ENCODE measurements at places on chromosomes 12 and 14. TPM values are rescaled to one million over a fixed set of nuclear protein-coding genes. Genes with fewer than 3 reads are reported as not detected.

- no peak for DNase-seq
- H3K36me3 ChIP-seq = no peaks in the 10 kb centered on the region
- no peaks in the 10 kb centered on the region for H3K4me1 ChIP-seq
- H3K4me3 ChIP-seq = no peak overlapping the region
- no peak overlapping the region for H3K27ac ChIP-seq
- no peaks in the 10 kb centered on the region for H3K27me3 ChIP-seq
These were observed 217.9 kb downstream of the AEBP2 start for GRCh38 chr12:19657118-19657731.

DNA sequence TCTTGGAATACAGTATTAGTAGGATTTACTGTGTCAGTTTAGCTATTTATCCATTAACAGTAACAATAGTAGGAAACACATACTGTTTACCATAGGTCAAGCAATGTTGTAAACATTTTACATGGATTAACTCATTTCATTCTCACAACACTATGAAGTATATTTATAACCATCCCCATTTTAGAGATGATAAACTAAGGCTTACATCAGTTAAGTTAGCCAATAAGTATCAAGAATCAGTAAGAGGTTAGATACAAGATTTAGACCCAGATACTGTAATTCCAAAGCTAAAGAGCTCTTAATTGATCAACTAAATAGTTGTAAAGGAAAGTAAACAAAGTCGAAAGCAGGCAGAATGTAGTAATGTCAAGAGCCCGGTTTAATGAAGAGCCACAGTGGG is 1.1 kb downstream of the SYNJ2BP start:
- H3K4me1 ChIP-seq = no peaks in the 10 kb centered on the region
- no peak overlapping the region for H3K27ac ChIP-seq
- peak; percentile 5 for DNase-seq
- peak overlapping the region; percentile 91 for H3K4me3 ChIP-seq

DNA sequence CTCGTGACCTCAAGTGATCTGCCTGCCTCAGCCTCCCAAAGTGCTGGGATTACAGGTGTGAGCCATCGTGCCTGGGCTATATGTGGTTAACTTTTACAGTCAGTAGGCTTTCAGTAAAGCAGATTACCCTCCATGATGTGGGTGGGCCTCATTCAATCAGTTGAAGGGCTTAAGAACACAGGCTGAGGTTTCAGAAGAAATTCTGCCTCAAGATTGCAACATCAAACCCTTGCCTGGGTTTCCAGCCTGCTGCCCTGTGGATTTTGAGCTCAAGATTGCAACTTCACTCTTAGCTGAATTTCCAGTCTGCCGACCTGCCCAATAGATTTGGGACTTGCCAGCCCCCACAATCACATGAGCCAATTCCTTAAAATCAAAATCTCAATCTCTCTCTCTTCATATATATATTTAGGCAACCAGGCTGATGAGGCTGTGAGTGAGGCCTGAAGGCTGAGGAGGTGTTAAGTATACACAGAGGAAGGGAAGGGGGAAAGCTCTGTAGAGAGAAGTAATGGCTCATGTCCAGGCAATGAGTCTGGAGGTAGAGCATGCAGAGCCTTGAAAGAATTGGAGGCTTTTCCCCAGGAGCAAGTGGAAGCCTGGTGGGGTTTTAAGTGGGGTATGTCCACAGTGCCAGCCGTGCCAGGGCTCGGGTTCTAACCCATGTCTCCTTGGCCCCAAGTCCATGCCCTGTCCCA is 33.3 kb upstream of the ACTN1 start:
- H3K4me1 ChIP-seq = no peaks in the 10 kb centered on the region
- no peak overlapping the region for H3K4me3 ChIP-seq
- H3K36me3 ChIP-seq = peaks cover 2% of the 10 kb centered on the region
- DNase-seq = no peak
- H3K27me3 ChIP-seq = no peaks in the 10 kb centered on the region
- H3K27ac ChIP-seq = no peak overlapping the region

GRCh38 chr14:51512316-51512715 is 139.4 kb upstream of the FRMD6 start:
- no peak overlapping the region for H3K27ac ChIP-seq
- H3K4me1 ChIP-seq = no peaks in the 10 kb centered on the region
- H3K27me3 ChIP-seq = no peaks in the 10 kb centered on the region
- no peaks in the 10 kb centered on the region for H3K36me3 ChIP-seq

DNA sequence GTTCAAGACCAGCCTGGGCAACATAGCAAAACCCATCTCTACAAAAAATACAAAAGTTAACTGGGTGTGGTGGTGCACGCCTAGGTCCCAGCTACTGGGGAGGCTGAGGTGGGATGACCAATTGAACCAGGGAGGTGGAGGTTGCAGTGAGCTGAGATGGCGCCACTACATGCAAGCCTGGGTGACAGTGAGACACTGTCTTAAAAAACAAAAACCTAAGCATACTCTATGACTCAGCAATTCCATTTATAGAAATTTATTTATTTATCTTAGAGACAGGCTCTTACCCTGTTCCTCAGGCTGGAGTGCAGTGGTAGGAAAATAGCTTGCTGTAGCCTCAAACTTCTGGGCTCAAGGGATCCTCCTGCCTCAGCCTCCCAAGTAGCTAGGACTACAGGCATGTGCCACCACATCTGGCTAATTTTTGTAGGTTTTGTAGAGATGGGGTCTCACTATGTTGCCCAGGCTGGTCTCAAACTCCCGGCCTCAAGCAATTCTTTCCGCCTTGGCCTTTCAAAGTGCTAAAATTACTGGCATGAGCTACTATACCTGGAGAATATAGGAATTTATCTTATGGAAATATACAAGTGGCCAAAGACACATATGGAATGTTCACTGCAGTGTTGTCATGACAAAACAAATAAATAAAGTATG is 43.3 kb downstream of the NCKAP5L start:
- no peaks in the 10 kb centered on the region for H3K4me1 ChIP-seq
- H3K27me3 ChIP-seq = no peaks in the 10 kb centered on the region
- no peaks in the 10 kb centered on the region for H3K36me3 ChIP-seq
- no peak overlapping the region for H3K27ac ChIP-seq
- H3K4me3 ChIP-seq = no peak overlapping the region

DNA sequence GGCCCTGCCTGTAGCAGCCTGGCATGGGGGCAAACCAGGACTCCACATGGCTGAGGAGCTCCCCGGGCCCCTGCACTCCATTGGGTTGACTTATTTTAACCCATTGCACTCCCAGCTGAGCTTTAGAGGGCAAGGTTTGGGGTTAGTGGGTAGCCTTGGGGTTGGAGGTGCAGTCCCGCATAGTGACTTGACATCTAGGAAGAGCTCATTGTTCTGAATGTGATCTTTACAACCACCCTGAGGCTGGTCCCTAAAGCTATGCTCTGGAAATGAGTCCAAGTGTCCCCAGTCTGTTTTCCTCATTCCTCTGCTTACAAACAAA is 36.4 kb downstream of the NFKBIA start:
- H3K4me3 ChIP-seq = no peak overlapping the region
- H3K4me1 ChIP-seq = peaks cover 37% of the 10 kb centered on the region
- DNase-seq = no peak
- peak overlapping the region; percentile 34 for H3K27ac ChIP-seq
- H3K27me3 ChIP-seq = no peaks in the 10 kb centered on the region

Gene DPPA3
- not detected for polyA plus RNA-seq

DNA sequence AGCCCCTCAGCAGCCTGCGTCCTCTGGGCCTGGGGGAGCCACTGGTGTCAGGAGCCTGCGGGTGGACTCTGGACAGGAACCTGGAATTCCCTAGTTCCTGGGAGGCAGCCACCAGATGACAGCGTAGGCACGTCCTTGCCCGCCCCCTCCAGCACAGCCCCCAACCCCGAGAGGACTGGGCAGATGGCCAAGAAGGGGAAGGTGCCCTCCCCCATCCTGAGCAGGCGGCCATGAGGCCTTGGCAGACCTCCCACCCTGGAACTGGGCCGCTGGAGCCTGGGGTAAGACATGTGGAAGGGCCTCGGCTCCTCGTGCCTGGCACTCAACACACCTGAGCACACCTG is 60.4 kb upstream of the FBRSL1 start:
- no peaks in the 10 kb centered on the region for H3K36me3 ChIP-seq
- H3K27ac ChIP-seq = no peak overlapping the region
- H3K27me3 ChIP-seq = peaks cover 3% of the 10 kb centered on the region

Gene VWF
- polyA plus RNA-seq = 6.5 TPM

DNA sequence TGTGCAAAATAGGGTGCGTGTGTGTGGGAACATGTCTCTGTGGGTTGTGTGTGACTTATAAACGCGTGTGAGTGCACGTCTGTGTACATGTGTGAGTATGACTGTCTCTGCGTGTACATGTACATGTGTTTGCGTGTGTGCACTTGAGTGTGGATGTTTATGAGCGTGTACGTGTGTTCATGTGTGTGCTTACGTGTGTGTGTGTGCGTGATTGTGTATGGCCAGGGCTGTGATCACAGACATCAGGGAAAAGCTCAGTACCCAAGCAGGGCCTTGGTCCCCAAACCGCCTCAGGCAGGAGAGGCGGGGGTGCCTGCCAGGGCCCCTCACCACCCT is 326.3 kb upstream of the DIO3 start:
- no peak overlapping the region for H3K4me3 ChIP-seq
- H3K4me1 ChIP-seq = no peaks in the 10 kb centered on the region
- DNase-seq = no peak
- H3K36me3 ChIP-seq = no peaks in the 10 kb centered on the region

Gene CPM
- polyA plus RNA-seq = 7.9 TPM

Gene TMEM229B
- polyA plus RNA-seq = 27.5 TPM

GRCh38 chr12:14256121-14256520 is 109.4 kb upstream of the ATF7IP start:
- H3K27me3 ChIP-seq = no peaks in the 10 kb centered on the region
- peaks cover 2% of the 10 kb centered on the region for H3K4me1 ChIP-seq
- no peaks in the 10 kb centered on the region for H3K36me3 ChIP-seq
- no peak for DNase-seq
- no peak overlapping the region for H3K27ac ChIP-seq

- H3K4me3 ChIP-seq = no peak overlapping the region
- H3K27me3 ChIP-seq = no peaks in the 10 kb centered on the region
- DNase-seq = no peak
These were observed 107.7 kb downstream of the RAD51B start for GRCh38 chr14:67927244-67927643.

Gene P2RX7
- 0.27 TPM for polyA plus RNA-seq

Gene ESR2
- not detected for polyA plus RNA-seq

All from small intestine (tissue), 16 donors.